ENCODE measurements at places on chromosomes 16 and 17. TPM values are rescaled to one million over a fixed set of nuclear protein-coding genes. Genes with fewer than 3 reads are reported as not detected.

- no peaks in the 10 kb centered on the region for H3K27me3 ChIP-seq
- DNase-seq, result no peak
- no peaks in the 10 kb centered on the region for H3K4me1 ChIP-seq
- H3K27ac ChIP-seq, result no peak overlapping the region
Measured at GRCh38 chr17:41015454-41015853, 6.5 kb upstream of the KRTAP3-1 start.

DNA sequence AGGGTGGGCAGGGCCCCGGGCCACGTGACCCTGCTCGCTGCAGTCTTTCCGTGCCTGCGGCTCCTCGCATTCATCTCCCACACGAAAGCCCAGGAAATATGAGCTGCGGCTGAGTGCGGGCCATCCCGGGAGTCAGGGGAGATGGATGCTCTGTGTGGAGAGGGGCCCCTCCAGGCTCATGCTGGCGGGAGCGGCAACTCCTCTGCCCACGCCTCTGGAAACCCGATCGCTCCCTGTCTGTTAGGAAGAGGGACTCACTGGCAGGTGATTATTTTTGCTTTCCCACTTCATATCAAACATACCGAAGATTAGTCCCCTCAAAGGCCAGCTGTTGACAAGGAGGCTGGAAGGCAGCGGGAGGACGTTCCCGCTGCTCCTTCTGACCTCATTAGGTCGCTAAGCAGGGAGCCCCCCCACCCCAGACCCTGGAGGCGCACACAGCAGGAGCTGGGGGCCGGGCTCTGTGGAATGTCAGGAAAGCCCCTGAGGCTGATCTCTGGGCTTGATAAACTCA, 228.5 kb downstream of the FOXL1 start:
- H3K27me3 ChIP-seq, result no peaks in the 10 kb centered on the region
- H3K4me1 ChIP-seq, result peaks cover 3% of the 10 kb centered on the region
- H3K27ac ChIP-seq, result no peak overlapping the region
- no peak for DNase-seq
- no peak overlapping the region for H3K4me3 ChIP-seq
- no peaks in the 10 kb centered on the region for H3K36me3 ChIP-seq

DNA sequence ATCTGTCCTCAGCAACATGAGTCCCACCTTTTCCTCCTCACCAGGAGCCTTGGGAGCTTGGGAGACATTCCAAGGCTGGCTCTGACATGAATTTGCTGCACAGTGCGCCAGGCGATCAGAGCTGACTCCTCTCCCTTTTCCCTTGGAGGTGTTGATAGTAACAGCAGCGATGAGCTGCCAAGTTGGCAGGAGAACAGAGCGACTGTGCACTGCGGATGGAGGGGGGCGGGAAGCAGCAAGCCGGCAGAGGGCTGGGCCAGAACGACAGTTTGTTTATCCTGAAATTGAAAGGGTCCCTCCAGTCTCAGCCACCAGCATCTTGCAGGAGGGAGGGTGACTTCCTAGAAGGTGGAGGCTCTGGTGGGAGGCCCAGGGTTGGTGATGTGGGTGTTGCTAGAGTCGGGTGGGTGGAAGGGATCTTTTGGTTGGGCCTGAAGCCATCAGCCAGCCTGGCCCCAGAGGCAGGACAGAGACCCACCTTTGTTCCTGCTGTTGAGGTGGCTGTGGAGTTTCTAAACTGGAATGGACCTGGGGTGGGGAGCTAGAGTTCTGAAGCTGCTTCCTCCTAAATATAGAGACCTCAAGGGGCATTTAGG, 22.5 kb upstream of the DYNLL2 start:
- H3K27ac ChIP-seq, result no peak overlapping the region
- H3K4me3 ChIP-seq, result no peak overlapping the region
- no peak for DNase-seq
- no peaks in the 10 kb centered on the region for H3K36me3 ChIP-seq

The CACNG1 gene
- total RNA-seq, result 0.13 TPM

GRCh38 chr17:75267411-75268232, 3.4 kb downstream of the MIF4GD start:
- peaks cover 42% of the 10 kb centered on the region for H3K4me1 ChIP-seq
- H3K27me3 ChIP-seq, result no peaks in the 10 kb centered on the region
- peak overlapping the region; percentile 44 for H3K27ac ChIP-seq
- no peak for DNase-seq

The CPHXL2 gene
- not detected for total RNA-seq

DNA sequence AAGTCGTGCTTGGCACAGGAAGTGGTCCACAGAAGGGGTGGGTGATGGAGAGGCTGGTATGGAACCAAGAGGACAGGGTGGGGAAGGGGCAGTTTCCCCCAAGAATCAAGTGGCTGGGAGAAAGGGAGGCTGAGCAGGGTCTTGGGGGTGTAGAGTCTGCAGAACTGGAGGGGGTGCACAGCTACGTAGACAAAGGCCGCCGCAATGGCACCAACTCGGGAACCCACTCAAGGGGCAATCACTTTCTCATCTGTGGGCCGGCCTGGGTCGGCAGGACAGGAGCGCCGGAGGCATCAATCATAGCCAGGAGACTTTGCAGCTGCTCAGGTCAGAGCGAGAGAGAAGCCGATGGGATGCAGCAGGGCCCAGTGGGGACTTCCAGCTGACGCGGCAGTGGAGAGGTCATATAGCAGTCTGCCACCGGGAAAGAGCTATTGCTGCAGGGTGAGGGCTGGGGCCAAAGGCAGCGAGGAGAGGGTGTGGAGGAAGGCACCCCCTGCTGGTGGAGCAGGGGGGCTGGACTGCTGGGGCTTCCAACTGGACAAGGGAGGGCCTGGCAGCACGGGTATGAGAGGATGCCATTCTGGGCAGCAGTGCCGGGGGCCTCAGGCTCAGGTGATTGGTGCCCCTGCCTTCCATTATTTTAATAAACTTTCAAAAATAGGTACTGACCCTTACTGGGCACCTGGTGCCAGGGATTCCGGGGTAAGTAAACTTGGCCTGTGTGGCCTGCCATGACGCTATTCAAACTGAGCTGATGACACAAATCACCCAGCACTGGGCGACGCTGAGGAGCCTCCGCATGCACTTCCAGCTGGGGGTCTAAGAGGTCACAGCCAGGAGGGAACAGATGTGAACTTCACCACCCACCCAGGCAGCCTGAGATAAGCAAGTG, 52.5 kb upstream of the MTSS2 start:
- H3K27me3 ChIP-seq, result no peaks in the 10 kb centered on the region
- no peak for DNase-seq
- no peak overlapping the region for H3K27ac ChIP-seq

- H3K27me3 ChIP-seq, result no peaks in the 10 kb centered on the region
- no peak overlapping the region for H3K4me3 ChIP-seq
- DNase-seq, result no peak
- H3K36me3 ChIP-seq, result no peaks in the 10 kb centered on the region
- no peak overlapping the region for H3K27ac ChIP-seq
Measured at GRCh38 chr16:13322336-13322735, 420.9 kb downstream of the SHISA9 start.

GRCh38 chr16:75024594-75024993, 25.8 kb downstream of the ZNRF1 start:
- H3K4me1 ChIP-seq, result peaks cover 40% of the 10 kb centered on the region
- H3K36me3 ChIP-seq, result no peaks in the 10 kb centered on the region
- no peaks in the 10 kb centered on the region for H3K27me3 ChIP-seq
- H3K27ac ChIP-seq, result peak overlapping the region; percentile 79
- DNase-seq, result no peak

GRCh38 chr16:23642246-23642774, 1.0 kb downstream of the DCTN5 start:
- peaks cover 9% of the 10 kb centered on the region for H3K36me3 ChIP-seq
- H3K27ac ChIP-seq, result peak overlapping the region; percentile 97
- peak overlapping the region; percentile 96 for H3K4me3 ChIP-seq
- no peak for DNase-seq

DNA sequence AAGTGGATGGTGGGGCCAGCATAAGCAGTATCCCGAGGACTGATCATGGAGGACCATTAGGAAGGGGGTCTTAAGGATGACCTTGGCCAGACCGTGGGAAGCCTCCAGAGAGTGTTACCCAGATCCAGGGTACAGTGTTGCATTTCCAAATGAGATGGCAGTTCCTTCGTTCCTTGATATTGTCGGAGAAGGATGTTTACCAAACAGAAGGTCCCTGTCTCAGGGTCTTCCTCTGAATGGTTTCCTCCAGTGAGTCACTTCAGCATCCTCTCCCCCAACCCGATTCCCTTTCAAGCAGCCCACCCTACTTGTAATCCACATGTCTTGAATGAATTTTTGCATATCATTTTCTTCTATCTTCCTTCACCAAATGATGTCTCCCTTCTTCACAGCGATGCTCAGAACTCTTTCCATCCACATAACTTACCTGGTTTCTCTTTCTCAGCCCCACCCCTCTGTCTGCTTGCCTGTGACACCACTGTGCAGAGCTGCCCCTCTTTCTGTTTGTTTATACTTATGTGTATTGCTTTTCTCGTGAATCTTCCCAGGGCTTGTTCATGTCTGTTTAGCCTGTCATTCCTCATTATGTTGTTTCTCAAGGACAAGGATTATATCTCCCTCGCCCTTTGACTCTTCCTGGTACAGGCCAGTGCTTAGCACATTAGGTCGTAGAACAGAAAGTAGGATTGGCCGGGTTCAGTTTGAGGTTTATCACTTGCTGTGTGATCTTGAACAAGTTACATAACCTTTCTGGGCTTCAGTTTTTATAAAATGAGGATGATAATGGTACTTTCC, 5.7 kb downstream of the GOSR2 start:
- H3K4me1 ChIP-seq, result peaks cover 5% of the 10 kb centered on the region
- H3K4me3 ChIP-seq, result no peak overlapping the region
- no peaks in the 10 kb centered on the region for H3K27me3 ChIP-seq
- no peak for DNase-seq
- peaks cover 19% of the 10 kb centered on the region for H3K36me3 ChIP-seq

The ASB16 gene
- total RNA-seq, result not detected

Data from Panc1 (cell line).